ENCODE measurements at places on chromosomes 6 and 20.

GRCh38 chr6:82283771-82284410 is 36.3 kb upstream of the IBTK start:
- no peak for DNase-seq

DNA sequence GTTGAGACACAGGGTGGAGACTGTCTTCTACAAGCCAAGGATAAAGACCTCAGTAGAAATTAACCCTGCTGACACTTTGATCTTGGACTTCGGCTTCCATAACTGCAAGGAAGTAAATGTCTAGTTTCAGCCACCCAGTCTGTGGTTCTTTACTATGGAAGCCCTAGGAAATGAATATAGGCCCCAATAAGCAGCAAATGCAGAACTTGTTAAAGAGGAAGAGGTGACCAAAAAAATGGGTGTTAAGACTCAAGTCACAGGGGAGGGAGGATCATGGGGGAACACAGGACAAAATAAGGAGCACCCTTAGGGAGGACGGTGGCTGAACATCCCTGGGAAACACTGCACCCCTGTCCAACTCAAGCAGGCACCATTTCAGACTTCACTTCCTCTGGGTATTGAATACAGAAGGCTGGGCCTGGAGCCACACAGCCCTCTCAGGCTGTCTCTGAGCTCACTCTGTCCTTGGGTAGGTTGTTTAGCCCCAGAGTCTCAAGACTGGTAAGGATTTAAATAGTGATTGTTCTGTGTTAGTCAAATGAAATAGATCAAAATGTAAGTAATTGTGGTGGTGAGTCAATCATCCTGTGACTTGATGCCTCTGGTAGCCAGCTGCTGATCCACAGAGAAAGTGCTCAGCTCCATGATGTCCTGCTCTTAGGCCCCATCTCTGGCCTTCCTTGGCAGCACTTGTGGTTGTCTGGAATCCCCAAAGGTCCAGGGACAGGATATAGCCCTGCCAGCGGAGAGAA is 30.5 kb upstream of the SIRPD start:
- DNase-seq, result no peak

DNA sequence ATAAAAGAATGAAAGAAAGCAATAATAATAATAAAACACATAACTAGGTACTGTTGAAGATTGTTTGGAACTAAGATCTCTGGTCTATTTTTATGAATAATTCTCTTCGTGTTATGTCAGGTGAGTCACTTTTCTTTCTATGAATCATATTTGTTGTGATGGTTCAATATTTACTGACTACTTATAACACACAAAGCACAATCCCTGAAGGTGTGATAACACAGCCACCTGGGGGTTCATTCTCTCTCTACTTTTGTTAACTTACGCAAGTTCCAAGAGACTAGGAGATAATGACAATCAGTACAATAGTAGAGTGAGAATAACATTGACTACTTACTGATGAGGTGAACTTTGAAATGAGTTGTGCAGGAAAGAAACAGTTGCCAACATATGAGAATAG is 149.9 kb downstream of the IBTK start:
- DNase-seq, result no peak

DNA sequence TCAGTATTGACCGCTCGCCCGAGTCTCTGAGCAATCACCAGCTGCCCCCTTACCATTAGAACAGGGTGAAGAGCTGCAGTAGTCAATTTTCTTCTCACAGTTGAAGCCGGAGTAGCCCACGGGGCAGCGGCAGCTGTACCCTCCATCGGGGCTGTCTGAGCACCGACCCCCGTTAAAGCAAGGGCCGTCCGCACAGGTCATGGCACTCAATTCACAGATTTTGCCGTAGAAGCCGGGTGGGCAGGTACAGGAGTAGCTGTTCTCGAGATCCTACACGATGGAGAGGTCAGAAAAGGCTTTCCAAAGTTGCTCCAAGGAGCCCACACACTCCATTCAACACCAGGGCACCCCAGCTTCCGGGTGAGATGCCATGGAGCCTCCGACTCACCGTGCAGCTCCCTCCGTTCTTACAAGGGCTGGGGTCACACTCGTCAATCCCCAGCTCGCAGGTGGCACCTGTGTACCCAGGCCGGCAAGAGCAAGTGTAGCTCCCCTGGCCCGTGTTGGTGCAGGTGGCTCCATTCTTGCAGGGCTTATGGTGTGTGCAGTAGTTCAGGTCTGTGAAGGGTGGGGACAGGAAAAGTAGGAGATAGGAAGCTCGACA is 5.9 kb downstream of the DLL1 start:
- no peak for DNase-seq

- no peak for DNase-seq
Measured at GRCh38 chr6:12761376-12762115, 45.0 kb downstream of the PHACTR1 start.

- DNase-seq, result no peak
Measured at GRCh38 chr20:11235058-11235457, 561.3 kb upstream of the JAG1 start.

- no peak for DNase-seq
Measured at GRCh38 chr20:21725892-21726291, 20.4 kb downstream of the PAX1 start.

GRCh38 chr6:113735491-113735890 is 121.7 kb upstream of the MARCKS start:
- no peak for DNase-seq

GRCh38 chr6:12590901-12591300 is 125.7 kb upstream of the PHACTR1 start:
- DNase-seq, result no peak

- peak; percentile 97 for DNase-seq
Measured at GRCh38 chr6:158653577-158654354, 3.9 kb downstream of the SYTL3 start.

GRCh38 chr6:21064756-21065340 is 528.7 kb upstream of the SOX4 start:
- DNase-seq, result no peak

- DNase-seq, result no peak
Measured at GRCh38 chr6:156347246-156347645, 429.9 kb upstream of the ARID1B start.

GRCh38 chr6:138382498-138383265 is 5.0 kb downstream of the SMIM28 start:
- no peak for DNase-seq

GRCh38 chr6:127458222-127458621 is 967 bp downstream of the KIAA0408 start:
- DNase-seq, result no peak

DNA sequence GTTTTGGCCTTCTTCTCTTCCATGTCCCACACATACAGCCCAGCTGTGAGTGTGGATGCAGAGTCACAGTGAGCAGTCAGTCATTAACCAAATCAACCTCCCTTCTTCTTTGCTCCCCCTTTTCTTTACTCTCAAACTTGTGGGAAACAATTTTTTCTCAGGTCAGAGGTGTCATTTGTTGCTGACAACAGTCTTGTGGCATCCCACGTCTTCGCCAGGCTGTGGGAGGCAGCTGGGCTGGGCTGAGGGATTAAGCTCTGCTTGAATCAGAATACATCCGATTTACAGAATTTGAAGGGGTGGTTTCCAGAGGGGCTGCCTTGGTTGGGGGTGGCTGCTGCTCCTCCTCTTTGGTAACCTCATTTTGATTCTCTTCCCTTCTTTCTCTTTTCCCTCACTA is 40.5 kb downstream of the SCGN start:
- no peak for DNase-seq

GRCh38 chr6:159693894-159694545 is 979 bp upstream of the SOD2 start:
- peak; percentile 32 for DNase-seq

DNA sequence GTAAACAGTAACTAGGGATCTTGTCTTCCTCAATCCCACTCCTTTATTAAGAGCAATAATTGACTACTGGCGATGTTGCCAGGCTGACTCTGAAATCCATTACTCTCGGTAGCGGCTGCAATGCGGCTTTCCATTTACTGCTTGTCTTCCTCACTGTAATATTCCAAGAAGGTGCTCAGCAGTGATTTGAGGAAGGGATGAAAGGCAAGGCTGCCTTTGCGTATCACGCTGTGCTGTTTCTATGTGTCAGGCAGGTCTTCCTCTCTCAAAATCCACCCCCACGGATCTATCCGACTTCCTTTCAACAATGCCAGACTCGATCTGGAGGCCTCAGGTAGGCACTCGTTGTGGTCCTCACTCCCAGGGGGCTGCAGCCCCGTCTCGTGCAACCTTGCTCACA is 261.4 kb upstream of the CDH4 start:
- DNase-seq, result no peak

DNA sequence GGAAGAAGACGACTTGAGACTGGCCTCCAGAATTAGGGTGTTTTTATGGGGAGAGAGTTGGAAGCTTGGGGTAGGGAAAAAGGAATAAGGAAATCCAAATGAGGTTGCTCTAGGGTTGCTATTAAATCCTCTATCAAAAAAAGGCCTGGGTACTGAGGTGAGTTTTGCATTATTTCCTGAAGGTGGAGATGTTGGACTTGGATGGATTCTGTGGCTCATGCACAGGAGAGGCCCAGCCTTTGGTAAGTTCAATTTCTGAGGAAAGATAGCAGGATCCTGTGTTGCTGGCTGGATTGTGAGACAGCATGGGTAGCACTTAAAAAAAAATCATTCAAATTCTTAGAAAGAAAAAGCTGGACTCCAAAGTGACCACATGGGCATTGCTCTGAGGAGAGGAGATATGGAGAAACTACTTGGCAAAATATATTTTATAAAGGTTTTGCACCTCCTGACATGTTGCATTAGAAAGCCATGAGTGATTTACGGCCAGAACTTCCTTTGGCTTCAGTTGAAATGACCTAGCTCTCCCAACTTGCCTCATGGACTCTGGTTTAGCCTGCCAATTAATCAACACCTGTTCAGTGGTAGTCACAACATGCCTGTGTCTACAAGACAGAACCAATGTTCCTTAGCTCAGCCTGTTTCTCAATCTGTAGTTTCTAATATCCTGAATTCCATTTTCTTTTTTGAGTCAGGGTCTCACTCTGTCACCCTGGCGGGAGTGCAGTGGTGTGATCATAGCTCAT is 152.1 kb upstream of the RALGAPA2 start:
- DNase-seq, result no peak

GRCh38 chr6:18203786-18204185 is 48.6 kb downstream of the KDM1B start:
- DNase-seq, result no peak

- DNase-seq, result no peak
Measured at GRCh38 chr6:166737261-166737660, 110.2 kb upstream of the RPS6KA2 start.

GRCh38 chr20:8670893-8671215 is 398.0 kb upstream of the PLCB4 start:
- no peak for DNase-seq

DNA sequence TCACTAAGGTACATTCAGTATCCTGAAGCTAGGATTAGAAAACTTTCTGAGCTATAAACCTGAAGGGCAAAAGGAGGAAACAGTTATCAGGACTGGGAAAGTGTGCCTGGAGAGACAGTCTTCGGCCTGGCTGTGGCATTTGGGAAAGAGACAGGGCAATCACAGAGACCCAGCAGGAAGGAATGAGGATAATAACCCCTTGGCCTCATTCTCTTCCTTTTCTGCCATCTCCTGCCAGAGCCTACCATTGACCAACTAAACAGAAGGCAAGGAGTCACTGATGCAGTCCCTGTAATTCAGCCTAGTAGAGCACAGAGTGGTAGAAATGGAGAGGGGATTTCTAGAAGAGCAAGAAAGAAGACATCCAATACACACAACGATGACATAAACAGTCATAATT is 359.4 kb downstream of the HDGFL1 start:
- no peak for DNase-seq

DNA sequence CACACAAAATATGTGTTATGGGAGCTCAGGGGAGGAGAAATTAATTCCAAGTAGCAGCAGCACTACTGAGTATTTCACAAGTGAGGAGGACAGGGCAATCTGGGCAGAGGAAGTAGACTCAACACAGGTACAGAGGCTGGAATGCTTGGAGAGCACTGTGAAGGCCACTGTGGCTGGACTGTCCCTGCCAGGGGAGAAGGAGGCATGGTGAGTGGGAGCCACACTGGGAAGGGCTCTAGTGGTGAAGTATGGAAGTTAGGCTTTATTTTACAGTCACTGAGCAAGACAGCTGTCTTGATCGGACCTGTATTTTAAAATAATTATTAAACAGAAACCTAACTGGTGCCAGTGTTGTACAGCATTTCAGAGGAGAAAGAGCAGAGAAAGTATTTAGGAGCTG is 28.8 kb downstream of the FAM229B start:
- no peak for DNase-seq

DNA sequence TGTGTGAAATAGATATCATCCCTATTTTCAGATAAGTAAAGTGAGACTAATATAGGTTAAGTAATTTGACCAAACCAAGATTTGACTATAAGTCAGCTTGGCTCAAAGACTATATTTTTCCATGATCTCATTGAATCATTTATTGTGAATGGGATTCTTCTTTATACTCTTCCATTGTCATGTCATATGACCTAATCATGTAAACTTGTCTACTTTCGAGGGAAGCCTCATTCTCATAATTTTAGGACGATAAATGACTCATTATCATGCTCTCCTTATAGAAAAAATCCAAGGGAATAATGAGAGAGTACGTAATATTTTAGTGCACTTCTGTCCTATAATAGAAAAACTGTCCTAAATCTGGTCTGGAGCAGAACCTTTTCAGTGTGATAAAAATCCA is 40.9 kb upstream of the CCN6 start:
- DNase-seq, result no peak

DNA sequence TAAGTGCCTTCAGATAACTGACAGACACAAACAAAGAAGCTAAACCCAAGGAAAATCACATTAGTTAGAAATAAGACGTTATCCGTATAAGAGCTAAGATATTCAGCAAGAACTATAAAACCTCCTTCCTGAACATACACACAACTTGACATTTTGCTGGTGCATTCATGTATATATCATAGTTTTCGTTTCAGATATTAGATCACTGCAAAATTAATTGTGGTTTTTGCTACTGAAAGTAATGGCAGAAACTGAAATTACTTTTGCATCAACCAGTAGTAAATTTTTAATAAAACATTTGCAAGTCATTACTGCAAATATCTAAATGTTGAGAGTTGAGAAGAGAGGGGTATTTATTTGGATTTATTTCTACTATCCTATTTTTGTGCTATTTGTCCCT is 26.1 kb upstream of the KCNQ5 start:
- no peak for DNase-seq

DNA sequence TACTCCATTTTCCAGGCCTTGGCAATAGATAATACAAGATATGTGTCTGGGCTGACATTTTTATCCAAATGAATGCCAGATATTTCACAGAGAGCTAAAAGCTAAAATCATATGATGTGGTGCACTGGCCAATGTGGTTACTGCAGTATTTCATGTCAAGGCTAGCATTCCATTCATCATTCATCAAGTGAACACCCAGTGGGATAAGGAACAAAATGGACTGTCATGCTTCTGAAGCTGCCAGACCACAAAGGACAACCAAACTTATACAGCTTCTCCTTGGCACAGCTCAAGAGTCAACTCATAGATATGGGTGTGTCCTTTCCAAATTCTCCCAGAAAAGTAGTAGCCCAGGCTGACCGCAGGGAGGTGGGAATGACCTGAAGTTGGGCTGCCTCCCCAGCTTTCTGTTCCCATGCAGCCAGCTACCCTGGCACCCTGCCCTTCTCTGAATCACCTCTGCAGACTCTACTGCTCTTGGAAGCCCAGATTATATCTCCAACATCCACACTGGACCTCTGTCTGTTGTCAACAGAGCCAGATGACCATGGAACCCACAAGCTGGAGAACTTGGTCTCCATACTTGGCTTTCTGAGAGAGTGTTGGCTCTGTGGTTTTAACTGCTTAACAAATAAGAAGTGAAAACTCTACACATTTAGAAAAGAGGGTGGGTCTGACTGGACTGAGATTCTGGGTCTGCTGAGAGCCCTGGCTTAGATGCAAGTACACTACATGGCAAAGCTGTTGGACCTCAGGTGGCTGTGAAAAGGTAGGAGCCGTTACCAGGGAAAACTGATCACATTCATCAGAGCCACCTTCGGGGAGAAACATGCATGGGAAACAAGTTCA is 122.8 kb downstream of the ALDH8A1 start:
- DNase-seq, result no peak
